Right lobe of liver (tissue), 6 donors: ENCODE measurements at places on chromosomes 5 and 9.
A peak's percentile ranks its signal among the peaks of the same experiment; 100 is the strongest.

GRCh38 chr5:132962429-132963021, 909 bp downstream of the AFF4 start:
- no peak for DNase-seq

- DNase-seq, result no peak
Measured at GRCh38 chr5:59446356-59446755, 447.2 kb downstream of the PDE4D start.

DNA sequence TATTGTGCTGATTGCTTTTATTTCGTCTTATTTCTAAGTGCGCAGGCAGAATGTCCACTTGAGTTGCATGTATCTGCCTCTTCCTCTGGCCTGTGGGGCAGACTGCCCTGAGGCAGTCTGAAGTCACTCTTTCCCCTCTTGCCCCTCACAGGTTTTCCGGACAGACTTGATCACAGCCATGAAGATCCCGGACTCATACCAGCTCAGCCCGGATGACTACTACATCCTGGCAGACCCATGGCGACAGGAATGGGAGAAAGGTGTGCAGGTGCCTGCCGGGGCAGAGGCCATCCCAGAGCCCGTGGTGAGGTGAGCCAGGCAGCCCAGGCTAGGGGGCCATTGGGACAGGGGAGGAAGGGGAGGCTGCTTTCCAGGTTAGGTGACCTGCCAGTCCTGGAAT, 26.4 kb downstream of the JADE2 start:
- DNase-seq, result no peak

DNA sequence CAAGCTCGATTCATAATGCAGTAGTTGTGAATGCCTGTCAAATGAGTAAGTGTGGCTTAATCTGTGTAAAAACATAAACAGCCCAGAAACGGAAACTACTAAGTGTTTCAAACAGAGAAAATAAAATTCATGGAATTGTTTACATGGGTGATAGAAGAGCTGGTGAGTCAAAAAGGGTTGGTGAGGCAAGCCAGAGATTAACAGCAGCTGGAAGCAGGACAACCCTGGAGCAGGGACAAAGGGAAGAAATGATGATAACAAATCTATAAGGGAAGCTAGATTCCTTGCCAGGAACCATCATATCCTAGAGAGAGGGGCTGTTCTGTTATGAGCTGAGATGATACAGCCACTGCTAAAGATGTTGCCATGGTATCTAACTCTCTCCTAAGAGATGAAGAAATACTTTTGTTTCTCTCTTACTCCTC, 18.0 kb upstream of the PRR16 start:
- no peak for DNase-seq

- DNase-seq, result no peak
Measured at GRCh38 chr5:155342956-155343355, 329.4 kb downstream of the KIF4B start.

GRCh38 chr9:456365-456764, 241.7 kb downstream of the DOCK8 start:
- no peak for DNase-seq

DNA sequence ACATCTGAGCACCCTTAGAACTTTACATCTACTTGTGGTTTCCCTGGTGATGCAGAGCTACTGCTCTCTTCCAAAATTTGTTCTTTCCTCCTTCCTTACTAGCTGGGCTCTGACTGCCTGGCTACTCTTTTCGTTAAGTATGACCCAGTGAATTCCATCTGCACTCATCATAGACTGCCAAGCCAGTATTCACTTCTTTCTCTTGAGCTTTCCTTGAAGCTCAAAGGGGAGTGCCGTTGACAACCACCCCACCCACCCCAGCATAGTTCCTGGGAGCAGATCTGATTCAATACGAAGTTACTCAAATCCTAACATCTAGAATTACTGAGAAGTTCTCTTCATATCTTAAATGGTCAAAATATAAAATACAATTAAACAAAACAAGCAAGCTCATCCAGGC, 190.5 kb downstream of the ADAMTS12 start:
- DNase-seq, result no peak

DNA sequence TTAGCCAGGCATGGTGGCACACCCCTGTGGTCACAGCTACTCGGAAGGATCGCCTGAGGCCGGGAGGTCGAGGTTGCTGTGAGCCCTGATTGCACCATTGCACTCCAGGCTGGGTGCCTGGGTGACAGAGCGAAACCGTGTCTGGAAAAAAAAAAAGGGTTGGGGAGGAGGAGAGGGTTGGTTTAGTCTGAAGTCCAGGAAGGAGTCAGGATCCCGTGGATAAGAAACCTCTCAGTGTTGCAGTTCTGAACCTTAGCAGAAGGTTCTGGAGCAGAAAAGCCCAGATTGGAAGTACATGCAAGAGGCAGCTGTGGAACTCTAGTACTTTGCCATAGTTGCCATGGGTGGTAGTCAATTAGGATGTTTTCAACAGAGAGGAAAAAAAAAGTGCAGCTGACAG, 125.2 kb upstream of the CPEB4 start:
- peak; percentile 76 for DNase-seq

DNA sequence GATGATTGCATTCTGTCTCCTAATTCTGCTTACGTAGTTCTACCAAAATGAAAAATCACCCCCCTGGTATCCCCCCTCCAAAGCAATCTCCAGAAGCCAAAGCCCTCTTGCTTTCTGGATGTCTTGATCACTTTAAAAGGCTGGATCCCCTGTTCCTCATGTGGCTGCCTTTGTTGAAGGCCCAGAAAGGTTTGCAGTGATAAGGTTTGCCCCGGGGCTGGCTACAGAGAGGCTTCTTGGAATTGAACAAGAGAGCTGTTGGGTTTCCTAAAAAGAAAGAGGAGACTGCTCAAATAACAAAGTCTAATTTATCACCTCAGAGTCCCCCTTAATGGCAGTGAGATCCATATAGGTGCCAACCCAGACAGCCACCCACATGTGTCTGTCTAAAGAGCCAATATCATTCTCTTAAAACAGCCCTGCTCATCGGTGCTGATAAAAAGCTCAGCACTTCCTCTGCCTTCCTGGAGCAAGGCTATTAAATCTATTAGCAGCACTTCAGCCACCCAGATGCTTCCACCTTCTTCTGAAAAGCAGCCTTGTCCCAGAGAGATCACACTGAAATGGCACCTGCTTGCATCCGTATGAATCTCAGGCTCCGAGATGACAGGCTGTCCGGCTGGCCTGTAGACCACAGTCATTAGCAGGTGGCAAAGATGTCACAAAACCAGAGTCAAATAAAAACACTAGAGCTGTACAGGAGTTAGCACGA, 70.9 kb downstream of the TEX10 start:
- no peak for DNase-seq

DNA sequence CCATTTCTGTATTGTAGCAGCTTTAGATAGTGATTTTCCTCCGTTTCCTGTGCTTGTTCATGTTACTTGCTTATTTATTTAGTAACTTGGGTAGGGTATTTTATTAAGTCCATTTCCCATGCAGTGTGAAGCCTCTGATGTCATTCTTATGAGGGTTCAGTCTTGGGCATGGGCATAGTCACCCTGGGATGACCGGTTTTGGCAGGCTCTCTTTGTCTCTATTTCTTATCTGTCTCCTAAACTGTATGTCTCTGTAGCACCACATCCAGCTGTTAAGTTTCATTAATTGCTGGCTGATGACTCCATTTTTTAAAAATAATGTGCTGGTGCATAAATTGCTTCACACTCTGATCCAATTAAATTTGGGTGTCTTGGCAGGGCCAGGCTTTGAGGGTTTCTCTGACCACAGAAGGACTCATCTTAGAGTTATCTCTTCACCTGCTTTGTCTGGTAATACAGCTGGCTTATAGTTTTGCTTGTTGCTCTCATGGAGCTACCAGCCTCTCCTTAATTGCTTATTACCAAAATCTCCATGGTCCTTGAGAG, 173.3 kb upstream of the VLDLR start:
- no peak for DNase-seq

DNA sequence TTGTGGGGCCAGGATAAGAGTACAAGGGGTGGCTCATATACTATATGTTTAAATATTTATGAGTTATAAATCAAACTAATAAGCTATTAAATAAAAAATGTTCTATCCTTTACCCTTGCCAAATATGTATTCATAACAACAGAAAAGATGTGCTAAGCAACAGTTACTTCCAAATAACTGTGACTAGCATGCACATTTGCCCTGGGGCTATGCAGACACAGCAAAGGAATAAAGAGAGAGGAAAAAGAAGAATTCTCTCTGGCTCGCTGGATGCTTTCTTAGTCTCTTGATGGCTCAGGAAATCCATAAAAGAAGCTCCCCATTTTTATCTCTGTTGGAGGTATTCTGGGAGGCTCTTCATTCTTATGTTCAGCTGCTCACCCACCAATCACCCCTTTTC, 182.4 kb upstream of the ATP10B start:
- no peak for DNase-seq

DNA sequence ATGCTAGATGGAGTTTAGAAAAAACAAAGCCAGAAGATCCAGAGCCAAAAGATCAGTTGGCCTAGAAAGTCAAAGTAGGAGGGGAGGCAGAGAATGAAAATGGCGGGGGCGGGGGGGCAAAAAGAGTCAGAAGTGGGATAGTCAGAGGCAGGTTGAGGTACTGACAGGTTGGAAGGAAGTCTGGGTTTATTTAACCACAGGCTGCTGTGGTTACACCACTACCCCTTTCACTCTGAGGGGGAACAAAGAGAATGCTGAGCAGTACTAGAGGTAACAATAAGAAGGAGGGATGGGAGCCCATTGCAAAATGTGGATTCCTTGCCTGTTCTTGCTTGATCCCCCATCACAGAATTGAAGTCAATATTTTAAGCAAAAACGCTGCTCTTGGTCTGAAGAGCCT, 111.8 kb downstream of the CAVIN4 start:
- no peak for DNase-seq

DNA sequence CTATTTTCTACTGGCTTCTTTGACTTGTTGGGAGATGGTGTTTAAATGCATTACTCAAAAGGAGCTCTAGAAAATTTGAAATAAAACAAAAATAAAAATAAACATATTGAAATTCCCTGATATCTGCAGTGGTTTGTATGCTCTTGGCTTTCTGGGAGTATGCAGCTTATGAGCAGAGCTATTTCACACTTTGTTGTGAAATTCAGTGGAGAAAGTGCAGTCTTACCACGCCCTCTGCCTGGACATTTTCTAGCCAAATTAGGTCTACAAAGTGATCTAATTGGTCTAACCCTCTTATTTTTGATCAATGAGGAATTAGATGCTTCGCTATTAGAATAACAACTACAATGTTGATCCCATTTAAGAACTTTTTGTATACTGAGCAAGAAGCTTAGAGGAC, 66.8 kb downstream of the INSYN2B start:
- DNase-seq, result no peak

GRCh38 chr9:115694014-115694413, 459.6 kb upstream of the PAPPA start:
- DNase-seq, result no peak

- DNase-seq, result no peak
Measured at GRCh38 chr9:19495186-19496028, 86.6 kb downstream of the ACER2 start.
